Epithelial cell of proximal tubule (primary cell): ENCODE measurements at places on chromosomes 11 and 22.

GRCh38 chr11:85810521-85810870, 445 bp downstream of the SYTL2 start:
- no peak for DNase-seq

DNA sequence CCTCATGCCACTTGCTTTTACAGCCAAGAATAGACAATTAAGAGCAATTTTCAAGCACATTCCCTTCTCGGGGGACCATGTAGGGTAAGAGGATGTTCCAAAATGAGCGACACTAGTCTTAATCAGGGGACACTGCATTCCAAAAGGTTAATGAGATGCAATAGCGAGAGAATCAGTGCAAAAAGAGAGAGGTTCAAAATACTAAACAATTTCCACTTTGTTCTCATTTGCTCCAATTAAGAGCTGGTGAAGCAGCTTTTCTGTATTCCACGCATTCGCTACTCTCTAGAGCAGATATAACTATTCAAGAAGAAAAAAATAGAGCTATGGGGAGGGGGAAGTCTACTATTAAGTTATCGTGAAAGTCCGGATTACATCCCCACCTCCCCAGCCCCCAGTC, 811 bp downstream of the LRRC4C start:
- no peak for DNase-seq

DNA sequence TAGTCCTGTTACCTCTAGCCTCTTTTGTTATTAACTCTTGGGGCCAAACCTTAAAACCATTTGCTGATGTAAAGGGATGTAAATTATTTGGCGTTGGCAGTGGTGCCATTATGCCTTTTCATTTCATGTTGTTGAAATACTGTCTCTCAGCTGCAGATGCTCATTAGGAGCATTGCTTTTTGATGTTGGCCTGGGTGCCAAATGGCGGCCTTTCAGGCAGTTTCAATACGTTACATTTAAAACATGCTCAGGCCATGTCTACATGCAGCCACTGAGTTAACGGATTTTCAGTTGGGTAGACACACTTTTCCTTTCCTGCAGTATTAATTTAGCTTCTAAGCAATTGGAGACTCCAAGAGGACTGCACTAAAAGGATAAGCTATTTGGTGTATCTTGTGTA, 5.3 kb downstream of the NCAM1 start:
- DNase-seq = no peak

- DNase-seq = no peak
Observed at GRCh38 chr22:35544189-35544588, 3.6 kb downstream of the RASD2 start.

DNA sequence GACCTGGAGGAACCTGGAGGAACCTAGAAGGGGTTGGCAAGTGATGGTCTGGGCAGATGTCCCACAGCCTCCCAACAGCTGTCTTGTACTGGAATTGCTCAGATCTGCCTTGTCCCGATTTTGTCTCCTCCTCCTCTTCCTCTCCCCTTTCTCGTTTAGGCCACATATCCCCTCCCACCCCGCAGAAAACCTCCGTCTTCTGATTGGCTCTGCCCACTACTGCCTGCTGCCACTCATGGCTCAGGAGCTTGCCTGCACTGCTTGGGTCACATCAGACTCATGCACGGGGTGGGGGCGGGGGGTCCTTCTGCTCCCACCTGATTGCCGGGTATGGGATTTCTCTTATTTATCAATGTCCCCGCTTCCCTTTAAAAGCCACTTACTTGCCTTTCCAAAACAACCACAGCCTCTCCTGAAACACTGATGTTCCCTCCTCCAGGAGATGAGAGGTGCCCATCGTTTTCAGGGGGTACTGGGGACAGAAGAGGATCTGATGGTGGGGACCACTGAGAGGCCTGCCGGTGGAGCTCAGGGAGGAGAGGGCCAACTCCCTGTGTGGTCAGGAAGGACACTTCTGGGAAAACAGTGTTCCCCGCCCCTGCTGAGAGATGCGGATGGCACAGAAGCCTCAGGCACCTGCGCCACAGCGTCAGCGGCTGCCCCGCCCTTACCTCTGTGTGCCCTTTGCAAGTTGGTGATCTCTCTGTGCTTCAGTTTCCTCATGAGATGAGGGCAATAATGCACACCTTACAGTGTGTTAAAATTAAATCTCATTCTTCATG, 14.7 kb downstream of the TOM1 start:
- no peak for DNase-seq

DNA sequence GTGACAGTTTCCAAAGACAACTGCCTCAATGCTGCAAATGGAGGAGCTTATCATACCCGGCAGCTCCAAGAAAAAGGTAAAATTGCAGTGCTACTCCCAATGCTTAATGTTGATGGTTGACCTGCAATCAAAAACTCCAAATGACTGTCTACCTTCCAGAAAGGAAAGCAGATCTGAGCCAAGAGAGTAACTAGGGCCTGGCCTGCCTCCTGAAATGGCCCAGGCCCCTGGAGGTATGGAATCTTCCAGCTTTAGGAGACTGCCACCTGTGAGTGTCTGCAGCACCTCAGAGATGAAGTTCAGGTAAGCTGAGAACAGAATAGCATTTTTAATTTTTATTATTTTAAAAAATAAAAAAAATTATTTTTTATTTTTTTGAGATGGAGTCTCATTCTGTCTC, 23.7 kb downstream of the EXPH5 start:
- DNase-seq = no peak

DNA sequence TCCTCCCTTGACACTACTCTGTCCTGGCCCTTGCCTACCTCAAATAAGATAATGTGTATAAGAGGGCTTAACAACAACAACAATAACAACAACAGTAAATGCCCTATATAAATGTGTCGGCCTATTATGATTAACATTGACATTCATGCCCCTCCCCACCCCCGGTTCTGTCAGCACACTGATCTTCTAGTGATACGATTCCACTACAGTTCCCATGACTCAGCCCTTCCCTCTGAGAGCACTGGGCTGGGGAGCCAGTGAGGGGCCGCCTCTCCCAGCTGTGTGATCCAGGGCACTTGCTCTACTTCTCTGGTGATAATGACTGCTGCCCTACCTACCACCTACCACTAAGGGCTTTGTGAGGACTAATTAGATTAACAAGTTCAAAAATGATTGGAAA, 92.2 kb upstream of the PHOX2A start:
- DNase-seq = no peak

DNA sequence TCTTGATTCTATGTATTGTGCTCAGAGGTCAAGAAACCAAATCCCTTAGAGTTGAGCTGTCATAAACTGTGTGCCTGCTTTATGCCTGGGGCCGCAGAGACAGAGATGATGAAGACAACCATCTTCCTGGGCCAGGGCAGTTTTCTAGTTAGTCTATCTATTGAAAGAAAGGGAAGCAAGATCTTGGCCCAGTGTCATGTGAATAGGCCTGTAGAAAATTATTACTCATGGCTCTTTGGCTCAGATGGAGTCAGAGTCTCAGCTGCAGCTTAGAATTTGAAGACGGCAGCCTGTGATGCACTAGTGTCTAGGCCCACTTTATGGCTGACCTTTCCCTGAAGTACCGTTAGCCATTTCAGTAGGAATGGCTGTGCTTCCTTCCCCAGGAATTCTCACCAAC, 112.0 kb downstream of the DBX1 start:
- no peak for DNase-seq

- no peak for DNase-seq
Observed at GRCh38 chr11:112123129-112123528, 36.5 kb downstream of the SDHD start.

DNA sequence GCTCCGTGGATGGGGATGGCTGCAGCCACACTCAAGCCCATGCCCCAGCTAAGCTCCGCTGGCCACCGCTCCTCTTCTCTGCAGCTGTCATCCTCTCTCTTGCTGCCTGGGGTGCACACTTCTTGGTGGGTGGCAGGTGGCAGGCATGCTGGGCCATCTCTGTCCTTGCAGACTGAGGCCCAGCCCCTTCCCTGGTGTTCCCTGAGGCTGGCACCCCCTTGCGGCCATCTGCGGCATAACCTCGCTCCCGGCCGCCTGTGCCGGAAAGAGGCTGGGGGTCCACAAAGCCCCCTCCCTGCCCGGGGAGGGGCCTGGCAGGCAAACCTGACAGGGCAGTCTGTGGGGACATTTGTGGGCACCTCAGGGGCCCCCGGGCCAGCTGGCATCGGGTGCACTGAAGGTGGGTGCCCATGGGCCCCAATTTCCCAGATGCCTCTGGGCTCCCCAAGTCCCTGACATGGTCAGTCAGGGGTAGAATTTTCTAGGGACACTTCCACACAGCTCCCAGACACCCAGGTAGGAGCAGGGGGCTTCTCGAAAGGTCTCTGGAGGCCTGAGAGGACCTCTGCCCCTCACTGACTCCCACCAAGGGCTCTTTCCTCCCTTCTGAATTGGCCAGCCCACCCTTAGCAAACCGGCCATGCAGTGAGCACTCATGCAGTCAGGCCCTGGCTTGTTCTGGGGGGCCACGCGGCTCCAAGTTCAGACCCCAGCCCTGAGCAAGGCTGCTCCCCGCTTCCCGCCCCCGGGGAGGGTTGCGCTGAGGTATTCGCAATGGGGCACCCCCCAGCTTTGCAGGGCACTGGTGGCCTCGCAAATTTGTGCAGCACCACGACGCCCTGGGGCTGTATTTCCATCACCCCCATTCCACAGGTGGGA, 23.5 kb upstream of the TH start:
- no peak for DNase-seq

DNA sequence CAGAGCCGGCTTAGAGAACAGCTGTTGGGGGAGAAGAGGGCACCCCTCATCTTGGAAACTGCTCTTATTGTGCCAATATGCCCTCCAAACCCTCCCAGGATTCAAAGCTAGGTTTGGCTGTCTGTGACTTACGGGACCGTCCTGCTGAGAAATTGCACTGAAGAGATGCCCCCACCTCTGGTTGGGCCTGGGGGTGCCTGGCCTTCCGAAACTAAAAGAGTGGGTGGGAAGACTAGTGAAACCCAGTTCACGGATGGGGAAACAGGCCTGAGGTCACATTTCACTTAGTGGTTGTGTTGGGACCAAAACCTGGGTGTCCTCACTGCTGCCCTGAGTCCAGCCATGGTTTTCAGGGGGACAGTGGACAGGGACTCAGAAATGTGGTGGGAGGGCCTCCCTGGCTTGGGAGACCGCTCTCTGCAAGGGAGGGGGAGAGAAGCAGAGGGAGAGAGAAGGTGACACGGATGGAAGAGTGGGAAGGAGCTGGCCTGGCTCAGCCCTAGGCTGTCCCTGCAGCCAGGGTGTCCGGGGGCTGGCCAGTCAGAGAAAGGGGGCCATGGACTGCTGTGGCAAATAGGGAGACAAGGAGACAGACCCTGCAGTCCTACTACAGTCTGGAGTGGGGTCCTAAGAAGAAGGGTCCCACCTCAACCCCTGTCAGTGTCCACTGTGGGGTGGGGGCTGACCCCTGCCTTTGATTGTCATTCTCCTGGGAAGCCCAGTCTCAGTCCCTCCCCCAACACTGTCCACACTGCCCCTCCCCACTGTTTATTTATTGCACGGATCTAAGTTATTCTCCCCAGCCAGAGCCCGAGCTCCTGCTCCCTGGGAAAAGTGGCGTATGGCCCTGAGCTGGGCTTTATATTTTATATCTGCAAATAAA, 13.6 kb downstream of the MAFF start:
- DNase-seq = no peak

GRCh38 chr22:20441631-20442484, 4.2 kb upstream of the SCARF2 start:
- DNase-seq = no peak

DNA sequence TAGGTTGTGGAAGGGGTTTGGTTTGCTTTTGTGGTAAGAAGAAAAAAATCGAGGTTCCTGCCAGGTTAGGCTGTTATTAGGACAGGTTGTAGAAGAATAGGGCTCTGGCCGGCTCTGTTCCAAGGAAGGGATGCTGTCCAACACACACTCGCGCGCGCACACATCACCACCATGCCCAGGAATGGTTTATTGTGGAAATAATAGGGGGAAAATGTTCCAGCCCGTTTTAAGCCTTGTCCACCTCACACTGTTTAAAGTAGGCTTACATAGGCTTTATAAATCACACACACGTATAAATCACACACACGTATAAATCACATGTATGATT, 1.2 kb upstream of the ARHGAP20 start:
- DNase-seq = no peak

DNA sequence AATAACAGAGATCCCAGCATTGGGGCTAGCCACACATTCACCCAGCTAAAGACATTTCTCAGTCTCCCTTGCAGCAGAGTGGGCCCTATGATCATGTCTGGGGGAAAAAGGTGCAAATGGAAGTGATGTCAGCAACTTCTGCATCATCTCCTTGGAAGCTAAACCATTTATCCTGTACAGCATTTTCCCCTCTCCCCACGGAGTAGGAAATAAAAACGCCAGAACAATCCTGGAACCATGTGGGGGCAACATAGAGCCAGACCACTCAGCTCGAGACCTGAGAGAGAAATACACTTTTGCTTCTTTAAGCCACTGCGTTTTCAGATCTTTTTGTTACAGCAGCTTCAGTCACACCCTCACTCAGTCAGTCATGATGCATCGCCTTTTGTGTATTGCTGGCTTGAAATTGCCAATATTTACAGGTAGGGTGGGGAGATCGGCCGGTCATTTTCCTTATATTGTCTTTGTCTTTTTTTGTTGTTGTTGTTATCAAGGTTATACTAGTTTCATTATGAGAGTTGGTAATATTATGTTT, 9.1 kb upstream of the RAC2 start:
- no peak for DNase-seq

DNA sequence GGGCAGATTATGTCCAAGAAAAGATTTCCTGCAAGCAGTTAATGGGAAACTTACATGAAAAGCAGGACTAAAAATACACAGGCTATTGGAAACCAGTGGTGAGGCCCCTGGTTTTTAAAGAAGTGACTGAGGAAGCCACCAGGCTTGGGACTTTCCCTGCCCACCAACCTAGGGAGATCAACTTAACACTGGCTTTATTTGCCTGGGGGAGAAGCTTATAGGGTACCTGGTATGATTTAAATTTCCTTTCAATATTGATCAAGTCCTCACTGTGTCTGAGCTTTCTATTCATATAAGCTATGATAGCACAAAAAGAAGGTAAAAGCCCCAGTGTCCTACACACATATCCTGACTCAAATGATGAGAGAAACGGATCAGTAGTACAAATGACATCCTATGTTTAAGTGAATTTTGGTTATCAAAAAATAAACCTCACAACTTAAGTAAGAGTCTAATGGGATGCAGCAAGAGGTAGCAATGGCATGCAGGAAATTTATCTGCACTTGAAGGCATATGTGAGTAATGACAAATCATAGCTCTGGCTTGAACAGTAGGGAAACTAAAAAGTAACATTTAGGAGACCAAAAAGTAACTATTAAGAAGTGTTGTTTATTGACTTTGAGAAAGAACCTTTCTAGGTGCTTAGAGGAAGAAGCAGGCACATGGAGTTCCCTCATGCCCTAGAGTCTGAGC, 85.3 kb downstream of the GAB2 start:
- no peak for DNase-seq

DNA sequence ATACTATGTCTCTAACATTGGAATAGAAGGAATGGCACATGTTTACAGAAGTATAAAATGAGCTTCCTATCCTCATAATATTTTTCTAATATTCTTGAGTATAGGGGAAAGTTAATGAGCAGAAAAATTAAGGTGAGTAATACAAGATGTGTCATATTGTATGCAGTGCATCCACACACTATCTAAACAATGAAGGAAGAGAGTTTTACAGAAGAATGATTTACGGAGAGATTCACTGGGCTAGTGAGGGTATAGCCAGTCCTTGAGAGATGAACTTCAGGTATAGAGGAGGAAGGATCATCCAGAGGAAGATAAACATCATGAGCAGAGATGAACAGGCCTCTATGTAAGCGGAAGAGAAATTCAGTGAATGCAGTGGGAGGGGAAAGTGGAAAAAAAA, 569.0 kb downstream of the CNTN5 start:
- no peak for DNase-seq

- DNase-seq = no peak
Observed at GRCh38 chr22:18078329-18079041, 695 bp downstream of the PEX26 start.
